SK-N-DZ (cell line): ENCODE measurements at places on chromosomes 4 and X.

GRCh38 chr4:38663090-38663800 is 754 bp upstream of the KLF3 start:
- DNase-seq: no peak

GRCh38 chr4:87353592-87353991 is 30.9 kb upstream of the HSD17B13 start:
- no peak for DNase-seq

DNA sequence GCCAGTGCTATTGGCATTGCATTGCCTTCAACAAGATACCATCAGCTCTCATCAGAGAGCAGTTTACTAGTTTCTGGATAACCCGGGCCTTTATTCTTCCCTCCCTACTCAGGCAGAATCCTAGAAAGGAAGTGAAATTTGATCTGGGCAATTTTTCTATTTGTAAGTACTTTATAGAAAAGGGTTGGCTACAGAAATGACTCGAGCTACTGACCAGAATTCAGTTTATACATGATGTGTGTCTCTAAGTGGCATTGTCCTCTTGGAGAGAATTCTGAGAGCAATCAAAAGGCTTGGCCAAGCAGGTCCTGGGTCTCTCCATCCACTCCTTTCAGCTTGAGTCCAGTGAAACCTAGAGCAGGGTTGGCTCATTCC is 192.7 kb upstream of the LEF1 start:
- no peak for DNase-seq

DNA sequence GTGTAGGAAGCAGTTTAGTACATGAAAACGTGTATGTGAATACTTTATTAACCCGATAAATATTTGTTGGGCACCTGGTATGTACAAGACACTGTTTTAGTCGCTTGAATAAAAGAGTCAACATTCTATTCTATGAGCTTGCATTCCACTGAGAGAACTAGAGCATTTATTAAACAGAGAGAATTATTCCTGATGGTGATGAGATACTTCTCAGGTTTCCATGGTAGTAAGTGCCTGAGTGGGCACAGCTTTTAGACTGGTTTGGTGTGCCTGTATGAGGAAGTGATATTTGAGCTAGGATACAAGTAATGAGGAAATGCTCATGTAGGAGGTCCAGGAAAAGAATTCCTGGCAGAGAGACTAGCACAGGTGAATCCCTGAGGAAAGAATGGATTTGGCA is 94.2 kb downstream of the ATP10D start:
- DNase-seq: no peak

DNA sequence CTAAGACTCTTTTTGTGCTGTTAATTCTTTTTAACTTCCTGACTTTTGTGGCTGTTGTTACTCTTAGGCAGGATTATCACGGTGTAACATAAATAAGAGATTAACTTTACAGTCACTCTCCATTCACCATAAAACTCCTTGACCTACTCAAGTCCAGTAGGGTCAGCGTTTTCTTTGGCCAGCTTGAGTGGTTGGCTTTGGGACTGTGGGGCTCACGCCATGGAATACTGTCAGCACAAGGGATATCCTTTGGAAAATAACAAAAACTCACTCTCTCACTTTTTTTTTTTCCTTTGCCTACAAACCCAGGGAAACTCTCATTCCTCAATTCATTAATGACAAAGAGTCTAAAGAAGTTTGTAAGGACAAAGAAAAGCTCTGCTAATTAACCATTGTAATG is 89.4 kb upstream of the TLL1 start:
- DNase-seq: no peak
